ENCODE measurements at places on chromosomes 5 and 9.
A peak's percentile ranks its signal among the peaks of the same experiment; 100 is the strongest.

- DNase-seq: no peak
Observed at GRCh38 chr5:123036391-123037103, at the start of gene PPIC. Gene PPIC (minus strand): TSS chr5:123036725. CDS start chr5:123036625, 100 bp downstream.

DNA sequence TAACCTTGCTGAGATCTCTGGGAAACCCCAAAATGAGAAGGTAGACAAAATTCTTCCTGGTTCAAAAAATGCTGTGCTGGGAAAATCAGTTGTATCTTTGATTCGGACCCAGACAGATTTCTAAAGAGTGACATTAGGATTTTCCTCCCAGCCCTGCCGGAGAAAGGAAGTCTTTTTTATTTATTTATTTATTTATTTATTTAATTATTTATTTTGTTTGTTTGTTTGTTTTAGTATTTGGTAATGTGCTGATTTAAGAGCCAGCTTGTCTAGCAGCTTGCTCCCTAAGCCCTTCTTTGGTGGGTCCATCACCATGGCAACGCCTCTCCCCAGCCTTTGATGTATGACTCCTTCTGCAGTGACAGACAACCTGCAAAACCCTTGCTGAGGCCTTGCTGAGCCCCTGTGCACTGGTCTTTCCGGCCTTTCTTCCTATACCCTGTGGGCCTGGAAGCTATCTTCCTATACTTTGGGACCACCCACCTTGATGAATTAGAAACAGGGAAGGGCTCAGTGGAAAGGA lies 60.6 kb upstream of the AFAP1L1 start:
- DNase-seq: no peak

DNA sequence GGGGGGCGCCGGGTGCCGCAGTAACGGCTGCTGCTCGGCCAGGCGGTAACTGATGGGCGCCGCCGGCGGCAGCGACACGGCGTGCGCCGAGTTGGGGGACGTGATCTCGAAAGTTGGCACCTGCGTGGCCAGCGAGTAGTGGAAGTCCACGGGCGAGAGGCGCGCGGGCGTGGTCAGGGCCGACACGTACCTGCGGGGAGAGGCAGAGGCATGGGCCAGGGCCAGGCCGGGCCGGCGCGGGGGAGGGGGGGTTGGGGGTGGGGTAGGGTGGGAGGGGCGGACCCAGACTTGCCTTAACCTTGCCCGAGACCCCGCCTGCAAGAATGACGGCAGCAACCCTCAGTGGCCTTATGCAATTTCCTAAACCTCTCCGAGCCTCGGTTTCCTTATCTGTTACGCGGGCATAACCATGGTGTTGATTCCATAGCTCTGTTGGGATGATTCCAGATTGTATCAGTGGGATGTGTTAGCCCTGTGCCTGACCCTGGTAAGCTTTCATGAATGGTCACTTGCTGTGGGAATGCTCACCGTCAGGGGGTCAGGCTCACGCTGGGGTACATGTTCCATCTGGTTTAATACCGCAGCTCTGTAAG lies 53.0 kb downstream of the PSD2 start:
- no peak for DNase-seq

- peak; percentile 26 for DNase-seq
Observed at GRCh38 chr5:102596113-102596512, 97.3 kb upstream of the SLCO6A1 start.

GRCh38 chr9:102740578-102740977 lies 254.6 kb upstream of the CYLC2 start:
- DNase-seq: no peak

DNA sequence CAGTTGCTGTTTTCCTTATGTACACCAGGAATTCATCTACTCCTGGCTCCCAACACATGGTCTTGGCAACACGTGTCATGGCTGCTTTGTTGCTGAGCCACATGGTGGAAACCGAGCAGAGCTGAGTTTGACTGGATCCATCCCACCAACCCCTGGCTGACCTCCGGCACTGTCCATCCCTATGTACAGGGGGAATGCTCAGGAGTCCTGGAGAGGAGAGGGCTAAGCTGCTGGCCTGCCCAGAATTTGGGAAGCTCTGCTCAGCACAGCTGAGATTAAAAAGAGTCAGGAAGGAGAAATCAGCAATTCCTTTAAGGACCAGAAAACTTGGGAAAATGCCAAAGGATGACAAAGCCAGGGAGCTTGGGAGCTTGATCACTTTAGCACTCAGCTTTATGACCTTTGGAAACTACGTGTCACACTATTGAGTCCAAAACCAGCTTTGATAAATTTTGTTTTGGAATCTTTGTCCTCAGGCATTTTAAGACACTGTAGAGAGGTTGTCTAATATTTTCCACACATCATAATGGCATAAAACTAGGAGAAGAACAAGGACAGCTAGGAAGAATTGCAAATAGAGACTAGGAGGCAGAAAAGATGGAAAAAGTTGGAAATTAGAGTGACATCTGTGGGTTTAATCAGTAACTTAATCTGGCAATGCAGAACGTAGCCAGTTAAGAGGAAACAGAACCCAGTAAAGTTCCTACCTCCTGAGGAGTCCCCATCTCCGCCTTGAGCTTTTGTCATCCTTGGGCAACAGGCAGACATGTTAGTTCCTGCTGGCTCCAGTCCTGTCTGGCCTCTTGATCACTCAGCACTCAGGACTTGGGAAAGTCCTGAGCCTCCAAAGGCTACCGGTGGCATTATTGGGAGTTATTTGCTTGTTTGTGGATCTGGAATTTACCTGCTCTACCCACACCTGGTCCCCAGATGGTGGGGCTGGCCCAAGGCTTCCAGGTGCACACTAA lies 62.5 kb upstream of the PLPP1 start:
- no peak for DNase-seq

DNA sequence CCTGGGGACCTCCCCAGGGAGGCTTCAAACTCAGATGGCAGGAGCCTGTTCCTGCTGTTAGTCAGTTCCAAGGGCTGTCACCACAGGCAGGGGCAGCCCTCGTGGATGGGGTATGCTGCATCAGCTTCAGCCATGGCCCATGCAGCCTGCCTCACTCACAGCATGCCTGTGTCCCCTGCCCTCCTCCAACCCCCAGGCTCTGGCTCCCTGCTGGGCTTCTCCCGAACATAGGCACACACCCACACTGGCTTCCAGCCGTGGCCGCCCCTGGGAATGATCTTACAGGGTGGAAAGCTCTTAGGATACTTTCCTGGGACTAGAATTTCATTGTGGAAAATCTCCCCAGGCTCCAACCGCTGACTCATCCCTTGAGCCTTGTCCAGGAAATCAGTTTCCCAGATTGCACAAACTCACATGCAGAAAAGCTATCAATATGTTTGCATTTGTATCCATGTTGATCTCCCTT lies 163.8 kb downstream of the SEC61B start:
- DNase-seq: no peak

DNA sequence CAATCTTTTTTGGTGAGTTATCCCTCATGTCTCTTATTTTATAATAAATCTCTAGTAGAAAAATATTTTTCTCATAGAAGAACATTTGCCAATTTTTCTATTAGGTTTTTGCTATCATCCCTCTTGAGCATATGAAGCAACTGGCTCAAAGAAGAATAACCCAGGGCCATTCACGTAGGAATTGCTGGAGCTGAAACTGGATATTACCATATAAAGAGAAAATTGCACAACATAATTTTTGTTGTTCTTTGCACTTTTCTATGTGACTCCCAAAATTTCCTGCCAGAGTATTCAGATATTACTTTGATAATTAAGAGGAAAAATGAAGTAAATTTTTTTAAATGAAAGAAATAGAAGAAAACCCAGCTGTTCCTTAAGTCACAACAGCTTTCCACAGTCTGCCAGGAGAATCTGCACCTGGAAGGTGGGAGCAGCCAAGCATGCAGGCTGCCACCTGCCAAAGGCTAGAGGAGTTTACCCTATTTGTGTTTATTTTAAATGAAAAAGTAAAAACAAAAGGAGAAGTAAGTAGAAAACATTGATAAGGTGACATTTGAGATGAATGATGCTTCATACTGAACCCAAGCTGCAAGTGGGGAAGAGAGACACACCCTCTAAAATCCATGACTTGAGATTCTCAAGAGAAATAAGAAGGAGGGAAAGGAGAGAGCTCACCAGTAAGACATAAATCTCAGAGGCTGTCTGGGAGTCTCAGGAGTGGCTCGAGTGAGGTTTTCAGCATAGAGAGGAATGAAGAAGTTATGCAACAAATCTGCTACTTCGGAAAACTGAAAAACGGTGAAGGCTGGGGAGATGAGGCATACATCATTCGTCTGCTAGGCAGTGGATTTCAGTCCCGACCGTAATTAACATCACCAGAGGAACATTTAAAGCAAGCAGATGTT lies 31.5 kb upstream of the FREM1 start:
- DNase-seq: no peak

DNA sequence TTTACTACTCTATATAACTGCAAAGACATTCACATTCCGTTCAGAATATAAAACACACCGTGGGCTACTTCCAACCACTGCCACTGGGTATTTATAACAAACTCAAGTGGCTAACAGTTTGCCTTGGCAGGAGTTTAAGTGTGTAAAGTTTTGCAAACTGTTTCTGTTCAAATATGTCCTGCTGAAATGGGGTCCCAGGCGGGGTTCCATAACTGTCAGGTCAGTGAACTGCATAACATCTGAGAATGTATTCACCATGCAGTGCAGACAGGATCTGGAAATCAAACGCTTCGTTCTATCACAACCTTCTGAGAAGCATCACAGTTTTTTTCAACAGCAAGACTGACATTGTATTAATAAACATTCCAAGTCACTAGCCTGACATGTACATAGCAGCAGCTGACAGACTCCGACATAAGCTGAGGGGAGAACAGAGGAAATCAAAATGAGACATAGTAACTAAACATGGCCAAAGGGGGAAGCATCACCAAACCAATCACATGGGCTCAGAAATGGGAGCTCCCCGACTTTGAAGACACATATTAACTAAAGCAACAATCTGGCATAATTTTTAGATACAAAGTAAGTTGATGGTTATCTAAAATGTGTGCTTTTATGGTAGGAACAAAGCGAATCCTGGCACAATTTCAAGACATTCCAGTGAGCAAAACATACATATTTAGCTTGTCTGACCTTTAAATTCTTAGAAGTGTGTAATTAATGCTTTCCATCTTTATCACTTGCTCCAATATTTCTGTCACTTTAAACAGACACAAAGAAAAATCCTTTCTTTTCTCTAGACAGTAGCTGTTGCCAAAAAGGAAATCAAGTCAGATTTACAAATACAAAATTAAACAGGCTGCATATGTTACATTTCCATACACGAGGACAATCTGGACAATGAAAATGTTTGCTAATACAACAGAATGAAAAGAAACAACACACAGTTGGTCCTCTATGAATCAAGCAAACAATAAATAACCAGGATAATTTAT lies 156.8 kb downstream of the MAPKAP1 start:
- no peak for DNase-seq

DNA sequence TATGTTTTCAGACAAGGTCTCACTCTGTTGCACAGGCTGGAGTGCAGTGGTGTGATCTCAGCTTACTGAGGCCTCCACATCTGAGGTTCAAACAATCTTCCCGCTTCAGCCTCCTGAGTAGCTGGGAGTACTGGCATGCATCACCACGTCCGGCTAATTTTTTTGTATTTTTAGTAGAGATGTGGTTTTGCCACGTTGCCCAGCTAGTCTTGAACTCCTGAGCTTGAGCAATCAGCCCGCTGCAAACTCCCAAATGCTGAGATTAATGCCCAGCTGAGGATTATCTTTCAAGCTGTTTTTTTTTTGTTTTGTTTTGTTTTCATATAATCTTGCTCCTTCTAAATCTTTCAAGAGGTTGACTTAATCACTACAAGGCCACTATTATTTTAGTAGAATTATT lies 47.3 kb upstream of the SLC28A3 start:
- no peak for DNase-seq

- DNase-seq: no peak
Observed at GRCh38 chr9:69678843-69679538, 6.8 kb upstream of the APBA1 start.

DNA sequence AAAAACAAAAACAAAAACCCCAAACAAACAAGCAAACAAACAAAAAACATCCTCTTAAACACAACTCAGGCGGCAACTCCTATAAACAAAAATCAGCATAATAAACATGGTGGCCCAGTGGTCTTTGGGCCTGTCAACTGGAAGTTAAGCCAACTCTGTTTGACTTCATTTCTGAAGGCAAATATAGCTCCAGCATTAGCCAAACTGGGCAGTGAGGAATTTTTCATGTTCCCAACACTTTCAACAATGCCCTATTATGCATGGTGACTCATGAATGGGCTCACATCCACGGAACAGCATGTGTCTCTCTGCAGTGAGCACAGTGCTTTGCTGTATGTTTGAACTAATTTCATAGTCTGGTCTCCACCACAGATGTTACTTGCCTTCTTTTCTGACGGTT lies 143.9 kb upstream of the STC2 start:
- DNase-seq: no peak

- no peak for DNase-seq
Observed at GRCh38 chr5:68071736-68072135, 143.8 kb upstream of the PIK3R1 start.

DNA sequence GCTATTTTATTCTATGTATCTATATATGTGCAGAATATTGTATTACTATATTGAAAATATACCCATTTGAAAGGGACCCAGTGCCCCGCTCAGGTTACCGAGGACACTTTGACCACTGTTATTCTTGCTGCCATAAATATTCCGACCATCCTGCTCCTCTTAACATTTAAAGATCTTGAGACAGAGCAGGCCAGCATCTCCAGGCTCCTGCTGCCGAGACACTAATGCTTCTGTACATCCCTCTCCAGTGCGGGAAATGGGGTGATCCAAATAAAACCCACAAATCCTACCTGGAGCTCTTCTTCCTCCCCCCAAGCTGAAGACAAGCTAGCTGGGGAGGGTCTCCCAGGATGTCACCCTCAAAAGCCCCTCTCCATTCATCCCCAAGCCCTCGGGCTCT lies 3.9 kb downstream of the SH3PXD2B start:
- DNase-seq: no peak
